ENCODE measurements at places on chromosomes 11 and 22.

DNA sequence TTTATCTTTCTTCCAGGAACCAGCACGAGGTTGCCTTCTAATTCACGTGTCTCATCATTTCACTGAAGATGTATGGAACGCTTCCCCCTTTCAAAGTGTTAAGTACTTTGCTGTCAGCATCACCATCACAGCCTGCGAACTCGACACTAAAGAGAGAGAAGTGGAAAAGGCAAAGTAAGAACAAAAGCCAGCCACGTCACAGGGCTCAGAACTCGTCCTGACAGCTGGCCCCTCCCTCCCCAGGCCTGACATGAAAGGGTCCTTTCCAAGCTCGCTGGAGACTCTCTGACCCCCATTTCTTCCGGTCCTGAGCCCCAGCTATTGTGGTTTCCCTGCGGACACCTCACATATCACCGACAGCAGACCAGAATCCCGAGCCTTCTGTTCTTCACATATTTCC is 177.8 kb upstream of the NTM start:
- no peak for DNase-seq

- DNase-seq, result no peak
Observed at GRCh38 chr22:26430600-26430999, 1.5 kb downstream of the ASPHD2 start.

GRCh38 chr22:48945621-48946458 is 881.8 kb downstream of the BRD1 start:
- DNase-seq, result no peak

- no peak for DNase-seq
Observed at GRCh38 chr11:7531011-7531410, 17.2 kb downstream of the PPFIBP2 start.

DNA sequence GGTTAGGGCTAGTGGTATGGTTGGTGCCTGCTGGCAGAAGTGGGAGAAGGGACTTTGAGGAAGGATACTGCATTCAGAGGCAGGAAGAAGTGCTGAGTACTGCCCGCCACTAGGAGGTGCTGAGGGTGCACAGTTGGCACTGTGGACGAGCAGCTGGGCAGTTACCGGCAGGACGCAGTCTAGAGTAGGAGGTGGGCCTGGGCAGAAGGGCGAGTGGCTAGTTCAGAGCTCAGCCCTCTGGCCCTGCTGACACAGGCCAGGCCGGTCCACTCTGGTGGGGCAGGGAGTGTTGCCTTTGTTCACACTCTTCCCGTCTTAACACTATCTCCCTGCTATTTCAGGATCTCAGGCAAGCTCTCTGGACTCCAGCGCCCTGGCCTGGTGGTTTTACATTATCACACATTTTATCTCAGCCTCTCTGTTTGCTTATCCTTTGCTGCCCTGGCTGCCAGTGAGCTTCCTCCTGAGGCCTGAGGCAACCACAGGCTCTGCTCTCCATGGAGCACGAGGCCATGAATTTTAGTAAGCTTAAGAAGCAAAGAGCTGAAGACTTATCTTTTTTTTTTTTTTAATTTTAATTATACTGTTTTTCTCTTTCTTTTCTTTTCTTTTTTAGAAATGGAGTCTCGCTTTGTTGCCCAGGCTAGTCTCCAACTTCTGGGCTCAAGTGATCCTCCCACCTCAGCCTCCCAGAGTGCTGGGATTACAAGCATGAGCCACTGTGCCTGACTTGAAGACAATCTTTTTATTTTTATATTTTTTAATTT is 26.9 kb downstream of the SNAP29 start:
- DNase-seq, result peak; percentile 54

DNA sequence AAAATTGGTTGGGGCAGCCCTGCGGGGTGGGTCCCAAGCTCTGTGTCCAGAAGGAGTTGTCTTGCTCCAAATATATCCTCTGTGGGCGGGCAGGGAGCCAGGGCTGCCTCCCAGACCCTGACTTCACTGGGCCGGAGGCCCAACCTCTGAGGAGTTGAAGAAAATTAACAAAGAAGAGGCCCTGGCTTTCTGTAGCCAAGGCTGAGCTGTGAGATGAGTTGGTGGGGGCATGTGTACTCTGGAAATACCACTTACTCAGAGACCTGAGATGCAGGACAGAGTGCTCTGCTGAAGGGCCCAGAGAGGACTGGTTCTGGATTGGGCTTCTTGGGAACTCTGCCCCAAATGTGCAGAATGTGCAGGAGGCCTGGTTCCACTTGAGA is 96.3 kb downstream of the SWAP70 start:
- no peak for DNase-seq

DNA sequence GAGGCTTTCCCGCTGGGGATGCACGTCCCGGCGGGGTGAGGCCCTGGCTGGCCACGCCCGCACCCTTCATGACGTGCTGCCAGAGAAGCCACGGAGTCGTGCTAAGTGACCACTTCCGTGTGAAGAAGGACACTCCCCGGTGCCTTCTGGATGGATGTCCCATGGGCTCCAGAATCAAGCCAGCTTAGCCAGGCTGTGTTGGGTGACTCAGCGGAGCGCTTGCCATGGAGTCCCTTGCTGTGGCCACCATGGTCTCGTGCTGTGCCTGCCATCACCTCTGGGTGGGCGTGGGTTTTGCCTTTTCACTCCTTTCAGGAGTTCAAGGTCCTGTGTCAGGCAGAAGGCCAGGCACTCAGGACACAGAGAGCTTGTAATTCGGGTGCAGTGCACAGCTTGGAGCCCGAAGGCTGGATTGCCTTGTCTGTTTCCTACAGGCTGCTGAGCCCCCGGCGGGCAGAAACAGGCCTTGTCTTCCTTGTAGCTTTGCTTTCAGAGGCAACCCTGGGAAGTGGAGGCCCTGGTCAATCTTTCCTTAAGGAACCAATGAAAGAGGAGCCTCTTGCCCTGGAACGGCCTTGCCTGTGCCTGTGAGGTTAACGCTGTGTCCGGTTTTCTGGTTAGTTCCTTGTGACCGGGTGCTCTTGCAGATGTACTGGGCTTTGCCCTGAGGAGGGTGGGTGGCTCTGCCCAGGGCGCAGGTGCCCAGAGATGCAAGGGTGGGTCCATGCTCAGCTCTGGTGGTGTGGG is 268.6 kb downstream of the TBC1D22A start:
- no peak for DNase-seq

DNA sequence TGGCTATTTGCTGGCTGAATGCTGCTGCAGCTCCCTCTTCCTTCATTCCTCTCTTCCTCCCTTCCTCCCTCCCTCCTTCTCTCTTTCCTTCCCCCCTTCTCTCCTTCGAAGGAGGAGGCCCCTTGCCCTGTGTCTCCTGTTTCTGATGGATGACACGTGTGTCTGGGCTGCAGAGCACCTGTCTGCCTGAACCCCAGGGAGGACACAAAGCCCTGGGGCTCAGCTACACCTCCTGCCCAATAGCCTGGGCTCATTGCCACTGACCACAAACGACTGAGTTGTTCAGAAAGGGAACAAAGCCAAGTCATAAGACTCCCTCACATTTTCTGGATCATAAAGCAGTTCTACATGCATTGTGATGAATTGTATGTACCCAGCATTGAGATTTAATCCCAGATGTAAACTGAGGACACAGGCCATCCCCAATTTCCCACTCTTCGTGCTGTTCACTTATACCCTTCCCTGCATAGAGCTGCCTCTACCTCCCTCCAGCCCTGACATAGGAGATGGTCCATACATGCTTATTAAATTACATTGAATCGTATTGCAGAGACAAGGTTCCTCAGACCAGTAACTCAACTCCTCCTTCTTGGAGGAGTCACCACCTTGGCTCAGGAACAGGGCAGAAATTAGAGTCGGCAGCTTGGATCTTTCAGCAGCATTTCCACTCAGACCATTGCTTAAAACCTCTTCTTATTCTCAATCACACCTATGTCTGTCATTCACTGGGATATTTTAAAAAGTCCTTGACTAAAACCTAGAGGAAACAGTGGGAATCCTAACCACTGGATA is 1.2 kb downstream of the CSRP3 start:
- no peak for DNase-seq

DNA sequence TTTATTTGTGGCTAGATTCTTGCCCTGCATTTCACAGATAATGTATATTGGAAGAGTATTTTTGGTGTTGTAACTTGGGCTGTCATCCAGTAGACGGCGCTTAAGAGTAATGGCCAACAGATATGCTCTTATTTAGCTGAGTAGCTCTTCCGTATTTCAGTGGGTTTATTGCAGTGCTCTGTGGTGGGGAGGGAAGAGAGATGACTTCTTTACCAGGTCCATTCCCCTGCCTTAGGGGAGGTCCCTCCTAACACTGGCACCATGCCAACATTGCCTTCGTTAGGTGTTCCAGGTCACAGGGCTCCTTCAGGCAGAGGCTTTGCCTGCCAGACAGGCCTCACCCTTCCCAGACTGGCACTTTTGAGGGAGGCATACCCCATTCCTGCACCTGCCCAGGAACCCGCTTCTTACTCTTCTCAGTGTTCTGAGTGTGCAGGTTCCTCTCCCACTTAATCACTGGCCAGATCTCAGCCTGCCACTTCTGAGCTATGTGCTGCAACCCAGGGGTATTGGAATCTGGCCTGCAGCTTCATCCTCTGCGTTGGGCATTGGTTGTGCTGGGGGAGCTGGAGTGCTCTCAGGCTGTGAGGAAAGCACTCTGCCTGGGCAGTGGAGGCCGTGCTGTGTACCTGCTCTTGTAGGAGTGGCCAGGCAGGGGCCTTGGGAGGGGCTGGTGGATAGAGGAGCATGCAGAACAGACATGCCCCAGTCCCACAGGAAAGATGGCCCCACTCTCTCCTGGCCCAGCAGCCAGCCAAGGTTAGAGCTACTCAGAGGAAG is 29.4 kb upstream of the SLN start:
- DNase-seq, result peak; percentile 57

- no peak for DNase-seq
Observed at GRCh38 chr11:63619967-63620366, 5.7 kb upstream of the PLAAT3 start.

GRCh38 chr11:85694385-85694980 is 8.5 kb upstream of the CCDC89 start:
- no peak for DNase-seq

DNA sequence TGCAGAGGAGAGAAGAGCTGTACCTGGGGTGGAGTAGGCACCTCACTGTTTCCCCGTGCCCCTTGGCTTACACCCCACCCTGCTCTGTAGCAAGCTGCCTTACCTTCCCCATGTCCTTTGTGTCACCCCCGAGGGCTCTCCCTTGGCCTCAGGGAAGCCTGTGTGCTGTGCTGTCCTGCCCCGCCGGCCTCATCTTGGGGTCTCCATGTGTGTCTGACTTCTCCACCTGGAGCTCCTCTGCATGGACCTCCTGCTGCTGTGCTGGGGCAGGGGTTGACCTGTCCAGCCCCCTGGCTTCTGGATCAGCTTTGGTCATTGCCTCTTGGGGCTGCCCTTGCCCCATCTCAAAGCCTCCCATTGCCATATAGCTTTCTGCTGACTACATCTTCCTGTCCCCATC is 59.8 kb downstream of the OSBP2 start:
- no peak for DNase-seq

GRCh38 chr22:46104170-46104880 is 46.0 kb upstream of the PPARA start:
- DNase-seq, result no peak

- no peak for DNase-seq
Observed at GRCh38 chr11:108938604-108939003, 273.7 kb downstream of the DDX10 start.

DNA sequence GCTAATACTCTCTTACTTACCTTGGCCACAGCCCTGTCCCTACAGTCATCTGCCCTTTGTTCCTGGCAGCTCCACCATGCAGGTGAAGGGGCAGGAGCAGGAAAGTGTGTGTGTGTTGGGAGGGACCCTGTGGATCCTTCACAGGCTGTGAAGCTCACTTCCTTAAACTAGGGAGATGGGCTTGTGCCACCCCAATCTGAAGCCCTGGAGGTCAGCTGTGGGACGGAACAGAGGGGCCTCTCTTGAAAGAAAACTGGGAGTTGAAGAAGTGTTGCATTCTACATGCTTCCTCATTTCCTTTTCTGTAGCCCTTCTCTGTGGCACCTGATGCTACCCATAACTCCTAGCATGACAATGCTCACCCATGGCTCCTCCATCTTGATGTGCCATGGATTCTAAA is 11.7 kb downstream of the FADS1 start:
- DNase-seq, result no peak

- DNase-seq, result no peak
Observed at GRCh38 chr11:15453211-15453765, 338.6 kb downstream of the INSC start.

GRCh38 chr22:50016988-50017700 is 4.6 kb upstream of the IL17REL start:
- DNase-seq, result no peak

DNA sequence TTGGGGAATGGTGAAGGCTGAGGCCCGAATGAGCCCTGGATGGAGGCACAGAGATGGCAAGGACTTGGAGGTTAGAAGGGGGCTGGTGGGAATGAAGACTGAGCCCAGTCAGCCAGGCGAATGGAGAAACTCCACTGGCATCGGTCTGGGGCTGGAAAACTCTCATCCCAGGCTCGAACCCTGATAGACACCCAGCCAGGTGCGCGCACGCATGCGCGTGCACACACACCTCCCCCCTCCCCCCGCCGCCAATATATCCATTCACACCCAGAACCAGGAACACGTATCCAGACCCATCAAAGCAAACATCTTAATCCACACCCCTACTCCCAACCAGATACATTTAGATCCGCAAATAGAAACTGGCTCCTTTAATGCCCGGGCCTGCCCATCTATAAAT is 139.3 kb downstream of the CEP164 start:
- no peak for DNase-seq

GRCh38 chr11:68734111-68734510 is 17.2 kb downstream of the TESMIN start:
- DNase-seq, result no peak

DNA sequence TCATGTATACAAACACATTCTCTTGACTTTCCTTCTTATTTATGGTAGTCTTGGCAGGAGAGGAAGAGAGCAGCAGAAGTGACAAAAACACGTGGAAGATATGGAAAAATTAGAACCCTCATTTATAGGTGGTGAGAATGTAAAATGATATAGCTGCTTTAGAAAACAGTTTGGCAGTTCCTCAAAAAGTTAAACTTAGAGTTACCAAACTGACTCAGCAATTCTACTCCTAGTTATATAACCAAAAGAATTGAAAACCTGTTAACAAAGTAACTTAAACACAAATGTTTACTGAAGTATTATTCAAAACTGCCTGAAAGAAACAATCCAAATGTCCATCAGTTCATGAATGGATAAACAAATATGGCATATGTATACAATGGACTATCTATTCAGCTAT is 16.8 kb downstream of the NUCB2 start:
- no peak for DNase-seq

GRCh38 chr22:37907036-37907954 is 1.2 kb downstream of the MICALL1 start:
- no peak for DNase-seq

DNA sequence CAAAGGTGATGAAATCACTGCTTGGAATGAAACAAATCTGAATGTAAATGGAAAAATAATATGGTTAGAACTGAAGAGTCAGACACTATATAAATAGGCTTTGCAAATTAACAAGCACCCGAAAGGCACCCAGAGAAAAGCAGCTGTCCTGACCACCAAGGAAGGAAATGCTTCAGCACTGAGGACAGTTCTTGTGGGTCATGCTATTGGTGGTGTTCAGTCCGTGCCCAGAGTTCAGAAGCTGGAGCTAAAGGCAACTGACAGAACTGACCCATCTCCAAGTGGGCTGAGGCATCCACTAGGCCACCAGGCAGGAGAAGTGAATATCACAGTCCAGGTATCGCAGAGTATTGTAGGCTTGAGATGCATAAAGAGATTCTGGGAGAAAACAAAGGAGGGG is 208.9 kb downstream of the OPCML start:
- DNase-seq, result no peak

GRCh38 chr22:39925909-39926679 is 25.2 kb downstream of the GRAP2 start:
- DNase-seq, result no peak

GRCh38 chr11:118143661-118144185 is 8.9 kb downstream of the SCN4B start:
- no peak for DNase-seq

Measured in bone marrow (tissue), 2 donors.